Ovary (tissue), 10 donors: ENCODE measurements at places on chromosomes 7 and 10.

DNA sequence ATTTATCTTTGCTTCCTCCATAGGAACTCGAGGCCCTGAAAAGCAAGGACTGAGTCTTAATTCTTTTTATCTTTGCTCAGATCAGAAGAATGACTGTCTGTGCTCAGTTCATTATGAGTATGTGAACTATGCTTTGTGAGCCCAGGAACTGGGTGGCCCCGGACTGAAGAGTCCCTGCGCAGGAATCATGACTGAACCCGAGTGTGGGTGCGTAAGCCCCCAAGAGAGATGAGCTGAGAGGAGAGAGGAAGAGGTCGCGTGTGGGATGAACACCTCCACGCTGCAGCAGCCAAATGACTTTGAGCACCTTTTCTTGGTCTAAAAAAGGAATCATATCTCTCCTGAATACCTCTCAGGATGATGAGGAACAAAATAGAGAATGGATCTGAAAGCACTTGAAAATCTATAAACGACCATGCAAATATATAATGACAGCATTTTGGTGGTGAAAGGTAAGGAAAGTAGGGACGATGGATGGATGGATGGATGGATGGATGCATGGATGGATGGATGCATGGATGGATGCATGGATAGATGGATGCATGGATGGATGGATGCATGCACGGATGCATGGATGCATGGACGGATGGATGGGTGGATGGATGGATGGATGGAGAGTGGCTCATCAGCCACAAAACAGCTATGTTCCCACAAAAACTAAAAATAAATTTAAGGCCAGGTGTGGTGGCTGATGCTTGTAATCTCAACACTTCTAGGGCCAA lies 19.8 kb downstream of the FAM171A1 start:
- peaks cover 6% of the 10 kb centered on the region for H3K4me1 ChIP-seq
- H3K27me3 ChIP-seq: no peaks in the 10 kb centered on the region
- DNase-seq: no peak
- H3K27ac ChIP-seq: no peak overlapping the region

- H3K27ac ChIP-seq: no peak overlapping the region
- no peak overlapping the region for H3K4me3 ChIP-seq
- DNase-seq: no peak
- H3K27me3 ChIP-seq: no peaks in the 10 kb centered on the region
Observed at GRCh38 chr10:100510533-100511308, 8.9 kb downstream of the SEC31B start.

DNA sequence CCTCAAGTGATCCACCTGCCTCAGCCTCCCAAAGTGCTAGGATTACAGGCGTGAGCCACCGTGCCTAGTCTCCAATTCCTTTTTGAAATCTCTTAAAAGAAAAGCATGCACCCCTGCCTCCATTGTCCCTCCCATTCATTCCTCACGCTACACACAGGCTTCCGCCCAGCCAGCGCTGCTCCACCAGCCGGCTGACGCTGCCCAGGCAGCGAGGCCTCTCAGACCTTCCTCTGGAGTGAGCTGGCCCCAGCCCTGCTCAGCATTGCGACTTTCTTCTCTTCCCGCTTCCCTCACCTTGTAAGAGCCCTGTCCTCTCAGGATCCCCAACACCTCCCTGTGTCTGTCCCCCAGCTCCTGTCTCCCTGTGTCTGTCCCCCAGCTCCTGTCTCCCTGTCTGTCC lies 23.6 kb downstream of the RGS10 start:
- no peaks in the 10 kb centered on the region for H3K36me3 ChIP-seq
- no peaks in the 10 kb centered on the region for H3K4me1 ChIP-seq
- H3K27ac ChIP-seq: no peak overlapping the region
- no peaks in the 10 kb centered on the region for H3K27me3 ChIP-seq

DNA sequence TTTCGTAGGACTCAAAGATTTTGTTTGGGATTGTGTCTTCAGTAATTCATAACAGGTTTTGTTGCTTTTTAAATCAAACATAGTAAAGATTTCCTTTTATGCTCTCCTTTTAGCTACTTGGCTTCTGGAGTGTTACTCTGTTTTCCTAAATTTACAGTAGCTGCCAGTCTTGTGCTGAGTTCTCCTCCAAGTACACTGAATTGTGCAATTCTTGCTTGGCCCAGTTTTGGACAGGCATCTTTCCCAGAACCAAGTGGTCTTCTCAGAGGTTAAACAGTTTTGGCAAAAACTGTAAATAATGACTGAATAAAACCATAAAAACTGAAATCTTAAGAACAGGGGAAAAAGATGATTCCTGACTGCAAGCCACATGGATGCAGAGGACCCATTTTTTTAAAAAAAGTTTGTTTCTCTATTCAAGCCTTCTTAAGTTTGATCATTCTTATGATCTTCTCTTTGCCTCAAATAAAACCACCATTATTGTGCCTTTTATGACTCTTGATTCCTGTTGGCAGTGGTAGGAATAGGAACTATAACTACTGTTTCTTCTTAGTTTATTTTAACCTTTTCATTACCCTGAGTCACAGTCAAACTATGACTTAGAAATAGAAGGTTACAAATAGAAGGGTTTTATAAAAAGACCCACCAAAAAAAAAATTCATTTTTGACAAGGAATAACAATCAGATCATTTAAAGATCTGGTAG lies 88.0 kb downstream of the MDFIC start:
- no peaks in the 10 kb centered on the region for H3K27me3 ChIP-seq
- peaks cover 7% of the 10 kb centered on the region for H3K4me1 ChIP-seq
- H3K27ac ChIP-seq: peak overlapping the region; percentile 14
- H3K36me3 ChIP-seq: no peaks in the 10 kb centered on the region
- DNase-seq: peak; percentile 59
- no peak overlapping the region for H3K4me3 ChIP-seq

- no peaks in the 10 kb centered on the region for H3K4me1 ChIP-seq
- H3K4me3 ChIP-seq: no peak overlapping the region
Observed at GRCh38 chr10:20573924-20574323, 323.2 kb downstream of the NEBL start.

DNA sequence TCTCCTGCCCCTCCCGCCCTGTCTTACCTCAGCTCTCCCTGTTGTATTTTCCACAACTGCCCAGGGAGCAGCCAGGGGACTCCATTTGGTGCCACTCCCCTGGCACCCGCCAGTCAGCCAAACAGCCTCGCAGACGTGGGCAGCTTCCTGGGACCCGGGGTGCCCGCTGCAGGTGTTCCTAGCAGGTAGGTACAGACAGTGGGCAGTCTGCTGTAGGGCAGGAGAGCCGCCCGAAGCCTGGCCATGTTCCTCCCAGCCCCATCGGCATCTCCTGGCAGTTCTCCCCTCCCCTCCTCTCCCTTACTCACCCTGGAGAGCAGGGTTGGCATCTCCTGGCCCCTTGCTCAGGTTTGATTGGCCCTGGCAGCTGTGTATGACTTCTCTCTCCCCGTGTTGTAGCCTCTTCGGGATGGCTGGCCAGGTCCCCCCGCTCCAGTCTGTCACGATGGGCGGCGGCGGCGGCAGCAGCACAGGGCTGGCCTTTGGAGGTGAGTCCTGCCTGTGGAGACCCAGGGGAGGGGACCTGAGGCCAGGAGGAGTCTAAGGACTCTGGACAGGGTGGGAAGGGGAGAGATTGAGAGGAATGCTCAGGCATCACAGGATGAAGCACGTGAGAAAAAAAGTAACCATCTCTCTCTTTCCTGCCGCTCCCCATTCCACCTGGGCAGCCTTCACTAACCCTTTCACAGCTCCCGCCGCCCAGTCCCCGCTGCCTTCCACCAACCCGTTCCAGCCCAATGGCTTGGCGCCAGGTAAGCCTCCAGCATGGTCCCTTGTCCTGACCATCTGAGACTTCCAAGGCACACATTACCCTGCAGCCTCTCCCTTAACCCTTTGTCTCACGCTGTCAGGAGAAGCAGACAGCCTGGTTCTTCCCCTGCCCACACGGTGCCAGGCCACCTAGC lies 11.3 kb downstream of the SAP25 start:
- no peak overlapping the region for H3K27ac ChIP-seq
- H3K27me3 ChIP-seq: no peaks in the 10 kb centered on the region
- no peaks in the 10 kb centered on the region for H3K36me3 ChIP-seq
- peaks cover 6% of the 10 kb centered on the region for H3K4me1 ChIP-seq

GRCh38 chr10:103868200-103868599 lies 12.8 kb upstream of the SH3PXD2A start:
- no peaks in the 10 kb centered on the region for H3K36me3 ChIP-seq
- no peak overlapping the region for H3K27ac ChIP-seq

- H3K27ac ChIP-seq: no peak overlapping the region
- H3K27me3 ChIP-seq: no peaks in the 10 kb centered on the region
- DNase-seq: no peak
- H3K4me1 ChIP-seq: no peaks in the 10 kb centered on the region
Observed at GRCh38 chr7:144768633-144769032, 67.2 kb downstream of the TPK1 start.
